ENCODE measurements at places on chromosomes 6 and 20. TPM values are rescaled to one million over a fixed set of nuclear protein-coding genes. Genes with fewer than 3 reads are reported as not detected.

Gene FBXO9
- total RNA-seq: 74.7 TPM

Gene ACTL10
- total RNA-seq: 0.18 TPM

Gene FLRT3
- 0.23 TPM for total RNA-seq

Gene DEFB124
- not detected for total RNA-seq

Gene DBNDD2
- 7.3 TPM for total RNA-seq

Gene C20orf202
- not detected for total RNA-seq

Gene IFT52
- 38.2 TPM for total RNA-seq

Gene KCNK15
- total RNA-seq: 1.3 TPM

DNA sequence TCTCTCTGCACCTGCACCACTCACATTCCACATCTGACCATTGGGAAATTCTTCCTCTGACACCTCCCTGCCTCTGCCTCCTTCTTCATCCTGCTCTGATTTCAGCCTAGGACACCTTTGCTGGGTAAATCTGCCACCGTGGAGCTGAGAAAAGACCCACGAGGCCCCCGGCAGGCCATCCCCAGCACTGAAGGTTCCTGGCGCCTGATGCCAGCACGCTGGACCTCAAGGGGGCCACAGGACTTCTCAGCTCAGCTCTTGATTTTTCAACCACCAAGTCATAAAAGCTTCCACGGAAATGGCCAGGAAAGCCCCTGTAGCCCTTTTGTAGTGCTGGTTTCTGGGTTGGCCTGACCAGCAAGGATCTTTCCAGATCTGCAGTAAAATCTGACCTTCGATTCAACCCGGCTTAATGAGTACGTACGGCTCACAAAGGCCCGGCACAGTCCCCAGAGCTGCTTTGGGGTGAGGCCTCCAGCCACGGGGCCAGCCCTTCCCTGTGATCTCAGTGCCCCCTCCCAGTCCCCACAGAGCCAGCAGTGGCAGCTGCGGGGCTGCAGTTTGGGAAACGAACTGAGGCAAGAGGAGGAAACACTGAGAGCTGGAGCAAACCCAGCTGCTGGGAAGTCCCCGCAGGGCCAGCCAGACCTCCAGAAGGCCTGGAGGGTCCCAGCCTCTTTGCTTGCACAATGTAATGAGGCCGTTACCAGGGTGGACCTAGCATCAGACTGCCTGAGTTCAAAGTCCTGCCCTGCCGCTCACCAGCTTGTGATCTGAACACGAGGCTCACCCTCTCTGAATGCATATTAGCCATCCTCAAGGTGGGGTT, 157.5 kb downstream of the BMP7 start:
- no peak for DNase-seq

GRCh38 chr20:61426352-61426751, 174.3 kb downstream of the CDH4 start:
- DNase-seq: peak; percentile 72

- no peak for DNase-seq
These were observed 71.2 kb downstream of the TIAM2 start for GRCh38 chr6:155066361-155066760.

GRCh38 chr6:156977527-156978291, 200.5 kb downstream of the ARID1B start:
- peak; percentile 68 for DNase-seq

DNA sequence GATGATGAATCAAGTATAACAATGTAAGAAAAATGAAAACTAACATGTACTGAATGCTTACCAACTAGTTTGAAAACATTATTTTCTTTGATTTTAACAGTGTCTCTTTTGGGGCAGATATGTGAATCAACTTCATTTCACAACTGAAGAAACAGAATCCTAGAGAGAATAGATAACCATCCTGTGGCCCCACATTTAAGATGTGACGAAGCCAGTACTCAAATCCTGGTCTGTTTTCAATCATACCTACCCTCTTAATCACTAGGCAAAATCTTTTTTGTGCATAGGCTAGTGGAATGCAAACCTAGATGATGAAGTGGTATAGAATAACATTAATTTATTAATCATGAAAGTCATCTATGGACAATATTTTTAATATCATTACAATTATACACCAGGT, 371.6 kb upstream of the EPHA7 start:
- no peak for DNase-seq

DNA sequence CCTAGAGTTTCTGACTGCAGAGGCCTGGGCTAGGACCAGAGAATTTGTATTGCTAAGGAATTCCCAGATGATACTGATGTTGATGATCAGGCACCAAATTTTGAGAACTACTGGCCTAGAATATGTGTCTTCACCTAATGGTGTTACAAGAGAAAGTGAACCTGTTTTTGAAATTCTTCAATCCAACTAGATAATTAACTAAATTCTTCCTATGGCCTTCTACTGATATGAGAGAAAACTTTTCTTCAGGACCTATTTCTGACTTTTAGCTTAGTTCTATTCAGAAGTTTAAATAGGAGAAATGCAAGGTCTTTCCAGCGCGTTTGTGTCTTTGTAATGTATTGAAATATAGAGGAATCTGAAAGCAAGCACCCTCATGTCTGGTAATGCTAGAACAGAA, 7.3 kb downstream of the NKAIN2 start:
- no peak for DNase-seq

GRCh38 chr6:118523216-118523615, 24.9 kb upstream of the PLN start:
- DNase-seq: no peak

GRCh38 chr6:45558858-45559257, 181.1 kb upstream of the SUPT3H start:
- no peak for DNase-seq

DNA sequence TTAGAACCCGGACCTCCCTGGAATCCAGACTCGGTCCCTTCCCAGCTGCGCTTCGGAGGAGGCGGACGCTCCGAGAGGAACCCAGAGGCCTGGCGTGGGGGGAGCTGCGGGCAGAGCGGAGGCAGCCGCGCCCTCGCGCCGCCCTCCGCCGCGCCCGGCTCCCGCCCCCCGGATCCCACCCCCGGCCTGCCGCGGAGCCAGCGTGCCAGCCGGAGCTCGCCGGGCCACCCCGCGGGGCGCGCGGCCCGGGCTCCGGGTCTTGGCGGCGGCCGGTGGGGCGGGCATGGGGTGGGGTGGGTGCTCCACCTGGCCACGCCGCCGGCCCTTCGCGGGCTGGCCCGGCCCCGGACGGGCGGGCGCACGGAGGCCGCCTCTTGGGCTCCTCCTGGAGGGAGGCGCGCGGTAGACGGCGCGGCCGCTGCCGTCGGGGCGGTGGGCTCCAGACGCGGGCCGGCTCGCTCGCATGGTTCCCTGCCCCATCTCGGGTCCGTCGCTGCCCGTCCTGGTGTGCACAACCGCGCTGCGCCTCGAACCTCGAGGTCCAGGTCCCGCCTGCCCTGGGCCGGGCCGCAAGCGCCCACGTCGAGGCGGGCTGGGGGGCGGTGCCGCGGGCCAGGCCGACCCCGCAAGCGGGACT, 592 bp upstream of the CDYL start:
- DNase-seq: no peak

DNA sequence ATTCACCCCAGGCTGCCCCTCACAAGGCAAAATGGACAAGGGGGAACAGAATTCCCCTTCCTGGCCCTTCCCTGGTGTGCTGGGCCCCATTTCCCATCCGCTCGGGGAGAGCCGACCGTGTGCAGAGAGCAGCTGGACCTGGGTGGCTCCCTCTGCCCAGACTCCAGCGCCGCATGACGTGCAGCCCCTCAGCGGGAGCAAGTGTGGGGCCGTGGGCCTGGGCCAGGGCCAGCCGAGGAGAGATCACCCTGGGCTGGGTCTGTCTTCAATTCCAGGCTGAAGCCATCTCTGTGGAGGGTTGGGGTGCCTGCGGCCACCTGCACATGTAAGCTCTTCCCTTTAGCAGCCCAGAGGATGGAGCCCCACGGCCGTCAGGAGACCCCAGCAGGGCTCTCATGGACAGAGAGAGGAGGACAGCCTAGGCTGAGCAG, 241.8 kb downstream of the TTLL2 start:
- DNase-seq: no peak

- DNase-seq: no peak
These were observed 225.7 kb downstream of the HAO1 start for GRCh38 chr20:7714549-7714948.

GRCh38 chr20:44171775-44172571, 15.0 kb downstream of the JPH2 start:
- no peak for DNase-seq
